Small intestine (tissue), 16 donors: ENCODE measurements at places on chromosomes 5 and 9.
A peak's percentile ranks its signal among the peaks of the same experiment; 100 is the strongest.

DNA sequence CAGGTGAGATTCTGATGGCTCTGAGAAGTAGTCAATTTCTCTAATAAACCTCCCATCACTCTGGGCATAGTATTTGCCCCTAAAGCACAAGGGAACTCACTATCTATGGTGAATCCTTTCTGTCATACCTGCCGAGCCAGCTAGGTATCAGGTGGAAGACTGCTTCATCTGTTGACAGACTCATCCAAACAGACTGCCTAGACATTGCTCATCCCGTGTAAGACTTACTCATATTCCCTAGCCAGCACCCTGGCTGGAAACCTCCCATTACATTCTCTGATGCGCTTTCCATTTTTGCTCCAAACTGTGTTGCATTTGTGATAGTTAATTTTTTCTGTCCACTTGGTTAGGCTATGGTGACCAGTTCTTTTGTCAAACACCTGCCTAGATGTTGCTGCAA lies 595.9 kb downstream of the DNAH5 start:
- DNase-seq: no peak

DNA sequence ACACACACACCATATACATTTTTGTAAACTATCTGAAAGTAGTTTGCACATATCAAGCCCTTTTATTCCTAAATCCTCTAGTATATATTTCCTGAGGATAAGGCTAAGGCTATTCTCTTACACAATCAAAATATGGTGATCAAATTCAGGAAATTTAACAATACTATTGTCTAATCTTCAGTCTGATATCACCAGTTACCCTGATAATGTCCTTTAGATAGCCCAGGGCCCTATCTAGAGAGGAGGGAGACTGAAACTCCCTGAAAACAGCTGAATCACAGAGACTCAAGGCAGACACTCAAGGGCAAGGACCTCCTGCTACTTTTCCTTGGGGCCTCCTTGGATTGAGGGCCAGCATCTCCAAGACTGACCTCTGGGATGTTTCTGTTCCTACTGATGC lies 30.4 kb downstream of the PTTG1 start:
- no peak for DNase-seq

DNA sequence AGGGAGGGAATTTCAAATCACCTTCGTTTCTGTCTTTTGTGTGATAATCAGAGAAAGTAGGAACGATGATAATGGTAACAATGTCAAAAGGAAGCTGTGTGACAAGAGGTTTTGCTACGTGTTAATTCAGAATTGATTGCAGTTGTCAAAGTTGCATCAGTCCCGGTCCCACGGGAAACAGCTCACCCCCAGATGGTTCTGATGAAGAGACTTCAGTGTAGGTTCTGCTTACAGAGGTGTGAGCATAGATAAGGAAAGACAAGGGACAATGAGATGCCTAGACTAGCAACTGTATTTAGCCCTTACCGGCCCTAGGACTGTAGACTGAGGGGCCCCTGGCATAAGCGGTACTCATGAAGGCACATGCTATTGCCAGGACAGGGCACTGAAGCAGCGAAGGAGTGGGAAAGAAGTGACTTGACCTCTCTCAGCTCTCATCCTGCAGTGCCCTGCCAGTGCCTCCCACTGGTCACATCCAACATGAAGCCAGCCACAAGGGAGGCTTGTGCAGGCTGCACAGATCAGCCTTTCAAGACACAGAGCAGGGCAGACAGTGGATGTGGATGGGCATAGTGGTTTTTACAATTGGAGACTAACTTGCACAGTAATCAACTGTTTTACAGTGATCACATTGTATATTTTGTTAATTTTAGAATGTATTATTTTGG lies 21.1 kb downstream of the PDE8B start:
- no peak for DNase-seq

DNA sequence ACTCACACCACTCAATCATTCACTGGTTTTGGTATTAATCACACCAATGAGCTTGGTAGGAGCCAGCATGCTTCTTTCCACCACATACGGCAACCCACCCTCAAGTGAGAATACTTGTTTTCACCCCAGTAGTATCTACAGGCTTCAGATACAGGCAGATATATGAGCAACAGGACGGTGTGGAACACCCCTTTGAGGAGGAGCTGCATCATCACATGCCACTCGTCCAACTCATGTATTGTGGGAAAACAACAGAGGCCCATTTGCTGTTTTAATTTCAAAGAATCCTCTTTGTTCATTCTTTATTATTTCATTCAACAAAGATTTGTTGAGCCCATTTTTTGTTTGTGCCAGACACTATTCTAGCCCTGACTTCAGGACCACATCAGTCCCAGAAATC lies 46.0 kb downstream of the RORB start:
- no peak for DNase-seq

DNA sequence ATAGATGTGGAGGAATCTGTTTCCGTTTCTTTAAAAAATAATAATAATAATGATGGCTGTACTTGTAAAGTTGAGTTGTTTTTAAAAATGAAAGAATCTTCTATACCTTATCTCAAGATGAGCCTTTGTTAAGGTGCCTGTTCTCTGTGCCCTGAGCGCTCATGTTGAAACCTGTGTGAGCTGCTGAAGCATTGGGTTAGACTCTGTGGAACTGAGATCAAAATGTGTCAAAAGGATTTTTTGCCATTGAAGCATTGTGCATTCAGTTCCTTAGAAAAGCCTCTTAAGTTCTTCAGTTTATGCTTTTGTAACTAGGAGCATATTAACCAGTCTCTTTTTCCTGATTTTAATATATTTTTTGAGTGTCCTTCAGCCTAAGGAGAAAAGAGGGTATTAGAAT lies 67.7 kb downstream of the NUP214 start:
- DNase-seq: no peak

- peak; percentile 21 for DNase-seq
Observed at GRCh38 chr5:43514471-43514815, 505 bp downstream of the C5orf34 start.

DNA sequence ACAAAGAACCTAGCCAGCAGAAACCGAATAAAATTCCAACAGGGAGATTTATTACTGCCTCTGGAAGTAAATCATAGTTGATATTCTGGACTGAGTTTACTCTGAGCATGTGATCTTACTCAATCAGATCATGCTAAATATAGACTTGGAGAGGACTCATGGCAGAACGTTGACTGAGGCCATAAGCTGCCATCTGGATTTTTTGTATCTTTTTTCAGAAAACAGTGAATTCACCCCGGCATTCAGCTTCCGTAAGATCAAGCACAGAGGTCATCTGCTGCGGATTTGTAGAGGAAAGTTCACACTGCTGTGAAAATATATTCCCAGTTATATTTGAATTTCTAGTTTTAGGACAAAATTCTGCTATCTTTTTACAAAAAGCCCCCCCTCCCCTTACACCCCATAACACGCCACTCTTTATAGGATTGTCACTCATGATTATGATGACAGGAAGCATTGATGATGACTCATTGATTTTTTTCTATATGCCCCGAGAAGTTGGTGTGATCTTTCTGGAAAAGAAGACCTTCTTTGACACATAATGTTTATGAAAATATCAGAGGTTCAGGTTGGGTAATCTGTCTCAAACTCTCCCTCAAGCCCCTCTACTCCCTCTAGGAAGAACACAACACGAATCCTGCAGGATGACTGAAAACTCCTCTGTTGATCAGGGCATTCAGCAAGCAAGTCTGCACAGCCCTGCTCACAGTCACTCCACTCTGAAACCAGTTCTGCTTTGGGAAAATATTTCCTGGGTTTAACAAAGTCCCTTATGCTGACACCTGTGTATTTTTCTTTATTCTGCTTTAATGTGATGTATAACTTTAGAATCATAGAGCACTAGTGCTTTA lies 70.8 kb downstream of the NXNL2 start:
- no peak for DNase-seq

DNA sequence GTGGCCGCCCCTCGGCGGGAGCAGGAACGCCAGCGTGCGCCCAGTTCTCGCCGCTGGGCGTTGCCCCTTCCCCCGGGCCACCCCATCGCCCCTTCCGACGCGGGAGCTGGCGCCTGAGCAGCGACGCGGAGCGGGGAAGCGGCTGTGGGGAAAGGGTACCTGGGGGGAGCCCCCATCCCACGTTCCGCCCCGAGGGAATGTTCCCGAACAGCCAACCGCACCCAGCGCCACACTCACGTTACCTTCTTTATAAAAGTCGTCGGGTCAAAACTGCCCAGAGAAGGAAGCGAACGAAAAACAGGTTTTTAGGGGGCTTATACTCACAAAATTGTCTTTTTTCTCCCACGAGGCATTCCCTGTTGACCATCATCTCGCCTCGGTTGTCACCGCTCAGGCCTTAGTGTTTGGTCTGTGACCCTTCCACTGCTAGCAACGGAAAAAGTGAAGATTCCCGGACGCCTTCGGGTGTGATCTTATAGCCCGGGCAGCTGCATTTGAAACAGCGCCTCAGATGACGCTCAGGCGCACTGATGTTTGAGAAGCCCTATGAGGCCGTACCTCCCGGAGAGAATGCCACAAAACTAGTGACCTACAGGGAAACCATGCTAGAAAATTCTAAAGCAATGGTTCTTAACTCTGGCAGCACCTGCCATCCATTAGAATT lies 475 bp upstream of the GOLM1 start:
- peak; percentile 75 for DNase-seq

DNA sequence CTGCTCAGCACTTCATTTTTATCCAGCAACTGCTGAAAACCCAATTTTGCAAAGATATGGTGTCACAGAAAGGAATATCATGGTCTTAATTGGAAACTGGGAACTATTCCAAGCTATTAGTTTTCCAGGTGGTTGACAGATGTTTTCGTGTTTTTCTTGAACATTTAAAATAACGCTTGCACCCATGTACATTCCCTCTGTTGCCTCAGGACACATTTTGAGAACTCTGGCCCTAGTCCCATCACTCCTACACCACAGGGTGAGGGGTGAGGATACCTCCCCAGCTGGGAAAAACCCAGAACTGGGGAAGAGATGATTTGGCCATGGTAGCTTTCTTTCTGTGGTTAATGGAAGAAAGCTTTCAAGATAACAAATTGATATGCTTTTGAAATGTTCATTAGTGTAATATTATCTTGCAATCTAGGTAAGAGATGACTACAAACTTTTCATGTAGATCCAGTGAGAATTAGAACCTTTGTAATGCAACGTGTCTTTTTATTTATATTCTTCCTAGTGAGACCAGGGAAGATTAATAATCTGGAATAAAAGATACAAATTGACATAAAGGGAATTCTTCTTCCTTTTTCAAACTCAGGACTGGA lies 627.0 kb downstream of the RAB3C start:
- DNase-seq: no peak

GRCh38 chr5:161165998-161166660 lies 314.1 kb upstream of the ATP10B start:
- no peak for DNase-seq

GRCh38 chr9:105188746-105189145 lies 55.7 kb upstream of the SLC44A1 start:
- peak; percentile 20 for DNase-seq

GRCh38 chr5:148932355-148932935 lies 106.0 kb downstream of the ADRB2 start:
- peak; percentile 3 for DNase-seq

DNA sequence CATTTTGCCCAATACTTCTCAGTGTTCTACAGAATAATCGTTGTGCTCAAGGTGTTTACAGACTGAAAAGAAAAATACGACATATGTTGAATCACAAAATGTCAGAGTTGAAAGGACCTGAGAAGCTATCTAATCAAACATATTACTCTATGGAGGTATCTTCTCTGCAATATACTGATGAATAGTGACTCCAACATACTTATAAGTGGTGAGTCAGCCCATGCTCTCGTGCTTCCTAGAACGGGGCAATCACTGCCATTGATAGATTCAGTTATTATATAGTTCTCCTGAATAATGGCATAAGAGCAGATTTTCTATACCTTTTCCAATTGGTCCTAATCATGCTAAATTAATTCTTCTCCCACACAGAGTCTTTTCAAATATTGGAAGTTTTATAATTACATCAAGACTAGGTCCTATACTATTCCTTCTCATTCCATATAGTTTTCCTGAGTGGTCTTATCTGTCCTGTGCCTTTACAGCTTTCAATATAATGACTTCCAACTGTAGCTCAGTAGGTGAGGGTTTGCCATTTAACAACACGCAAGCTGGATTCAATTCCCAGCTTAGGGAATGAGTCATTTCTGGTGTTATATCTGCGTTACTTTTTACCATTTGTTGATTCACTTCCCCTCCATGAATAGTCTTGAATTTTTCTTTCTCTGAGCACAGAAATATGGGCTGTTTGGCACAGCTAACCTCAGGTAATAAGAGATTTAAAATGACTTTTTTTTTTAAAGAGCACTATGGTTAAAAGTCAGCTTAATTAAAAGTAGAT lies 81.1 kb downstream of the PLK2 start:
- no peak for DNase-seq

DNA sequence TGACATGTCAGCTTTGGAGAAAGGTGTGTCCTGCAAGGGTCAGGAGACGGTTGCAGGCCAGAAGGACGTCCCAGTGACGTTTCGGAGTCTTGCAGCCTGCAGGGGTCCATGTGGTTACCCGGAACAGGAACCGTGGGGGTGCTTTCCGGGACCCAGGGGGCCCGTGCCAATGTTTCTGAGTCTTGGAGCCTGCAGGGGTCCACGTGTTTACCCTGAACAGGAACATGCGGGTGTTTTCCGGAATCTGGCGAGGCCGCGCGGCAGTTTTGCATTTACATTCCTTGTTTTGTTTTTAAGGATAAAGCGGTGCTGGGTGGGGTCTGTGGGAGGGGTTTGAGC lies 30.6 kb downstream of the NKD2 start:
- no peak for DNase-seq

- DNase-seq: no peak
Observed at GRCh38 chr5:10034001-10034400, 215.7 kb downstream of the ATPSCKMT start.

DNA sequence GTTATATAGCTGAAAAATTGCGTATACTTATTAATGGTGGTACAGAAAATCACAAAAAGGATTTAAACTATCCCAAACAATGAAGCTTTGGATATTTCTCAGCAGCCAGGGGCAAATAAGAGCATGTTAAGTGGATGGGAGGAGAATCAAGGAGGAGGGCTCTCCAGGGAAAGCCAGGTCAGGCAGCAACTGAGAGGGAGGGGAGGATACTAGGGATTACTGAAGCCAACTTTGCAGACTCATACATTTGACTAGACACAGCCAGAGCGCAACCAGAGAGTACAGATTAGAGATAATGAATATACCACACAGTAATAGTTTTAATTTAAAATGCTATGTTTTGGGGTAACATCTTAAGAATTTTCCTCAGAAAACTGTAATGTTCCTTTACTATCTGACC lies 360.2 kb downstream of the HCN1 start:
- no peak for DNase-seq

DNA sequence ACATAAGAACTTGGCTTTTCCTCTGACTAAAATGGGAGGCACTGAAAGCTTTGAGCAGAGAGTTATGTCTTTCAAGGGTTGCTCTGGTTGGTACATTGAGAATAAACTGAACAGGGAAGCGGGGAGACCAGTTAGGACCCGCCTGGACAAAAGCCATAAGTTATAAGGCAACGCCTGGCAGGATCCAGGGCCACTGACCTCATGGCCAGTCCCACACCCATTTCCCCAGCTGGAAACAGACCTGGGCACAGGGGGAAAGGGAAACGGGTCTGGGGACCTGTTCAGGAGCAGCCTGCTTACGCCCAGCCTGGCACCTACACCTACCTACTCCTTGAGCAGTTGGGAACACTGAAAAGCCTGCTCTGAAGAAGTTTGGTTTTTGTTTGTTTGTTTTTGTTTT lies 1.3 kb downstream of the SPINK4 start:
- no peak for DNase-seq

- no peak for DNase-seq
Observed at GRCh38 chr9:135830496-135830895, 76.8 kb downstream of the CAMSAP1 start.
